ENCODE measurements at places on chromosomes 1 and 21.
A peak's percentile ranks its signal among the peaks of the same experiment; 100 is the strongest.

DNA sequence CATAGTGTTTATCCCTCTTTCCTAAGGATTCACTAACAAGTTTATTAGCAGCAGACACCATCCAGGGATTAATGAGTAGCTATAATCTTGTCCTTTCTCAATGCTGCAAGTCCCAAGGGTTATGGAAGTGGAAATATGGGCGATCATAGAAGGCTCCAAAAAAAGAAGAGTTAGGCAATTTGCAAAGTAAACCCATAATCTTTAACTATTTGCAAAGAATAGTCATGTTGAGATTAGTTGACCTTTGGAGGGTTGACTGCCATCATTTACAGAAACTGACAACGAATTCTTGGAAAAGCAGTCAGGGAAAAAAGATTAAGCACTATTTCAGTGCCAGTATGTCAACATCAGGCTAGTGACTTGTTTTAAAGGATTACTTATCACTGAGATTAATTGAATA, 169.9 kb downstream of the KCNT2 start:
- DNase-seq, result peak; percentile 41

DNA sequence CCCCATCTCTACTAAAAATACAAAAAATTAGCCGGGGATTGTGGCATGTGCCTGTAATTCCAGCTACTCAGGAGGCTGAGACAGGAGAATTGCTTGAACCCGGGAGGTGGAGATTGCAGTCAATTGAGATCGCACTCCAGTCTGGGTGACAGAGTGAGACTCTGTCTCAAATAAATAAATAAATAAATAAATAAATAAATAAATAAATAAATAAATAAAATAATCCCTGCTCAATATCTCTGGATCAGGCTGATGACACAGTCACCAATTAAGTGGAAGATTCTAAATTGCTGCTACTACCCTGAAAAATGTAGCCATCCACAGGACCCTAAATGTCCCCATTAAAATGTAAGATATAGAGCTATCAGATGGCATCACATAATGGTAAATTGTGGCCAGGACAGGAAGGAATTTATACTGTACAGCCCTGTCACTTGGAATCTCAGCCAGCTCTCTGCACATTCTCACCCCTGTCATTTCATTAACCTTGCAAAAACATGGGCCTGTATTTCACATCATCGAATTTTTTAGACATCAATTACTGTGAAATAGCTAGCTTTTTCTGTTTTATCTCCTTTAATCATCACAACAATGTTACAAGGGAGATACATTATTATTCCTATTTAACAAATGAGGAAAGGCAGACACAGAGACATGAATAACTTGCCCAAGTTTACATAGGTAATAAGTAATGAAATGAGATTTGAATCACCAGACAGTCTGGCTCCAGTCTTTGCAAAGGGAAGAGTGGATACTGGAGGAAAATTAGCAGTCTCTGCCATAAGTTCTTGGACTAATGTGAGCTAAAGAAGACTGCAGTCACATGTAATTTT, 56.7 kb upstream of the NTPCR start:
- DNase-seq, result no peak

- no peak for DNase-seq
Measured at GRCh38 chr1:91650764-91651163, 150.1 kb downstream of the CDC7 start.

DNA sequence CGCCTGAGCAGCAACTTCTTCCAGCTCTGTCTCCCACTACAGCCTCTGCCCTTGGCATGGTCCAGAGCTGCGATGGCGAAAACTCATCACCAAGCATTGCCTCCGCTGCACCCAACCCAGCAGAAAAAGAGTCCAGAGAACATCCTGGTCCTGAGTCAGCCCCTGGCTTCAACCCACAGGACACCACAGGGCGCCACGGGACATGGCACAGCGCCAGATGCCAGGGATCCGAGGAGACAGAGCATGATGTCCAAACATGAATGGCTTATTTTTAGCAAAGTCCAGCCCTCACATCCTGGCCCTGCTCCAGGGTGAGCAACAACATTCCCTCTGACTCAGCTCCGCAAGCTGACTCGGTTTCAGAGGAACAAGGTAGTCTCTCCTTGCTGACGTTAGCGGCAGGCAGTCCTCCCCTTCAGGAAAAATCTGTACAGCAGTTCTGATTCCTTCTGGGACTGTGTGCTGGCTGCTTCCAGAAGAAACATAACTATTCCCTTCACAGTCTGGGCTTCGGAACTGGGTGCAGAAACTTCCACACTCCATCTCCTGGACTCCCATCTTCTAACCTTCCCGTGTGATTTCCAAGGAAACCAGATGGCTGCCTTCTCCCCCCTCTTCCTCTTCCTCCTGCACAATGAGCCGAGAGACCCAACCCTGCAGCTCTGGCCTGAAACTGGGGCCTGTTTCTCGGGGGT, 131.3 kb downstream of the TOMM20 start:
- no peak for DNase-seq

GRCh38 chr1:214404571-214405213, 123.7 kb downstream of the SMYD2 start:
- DNase-seq, result no peak

DNA sequence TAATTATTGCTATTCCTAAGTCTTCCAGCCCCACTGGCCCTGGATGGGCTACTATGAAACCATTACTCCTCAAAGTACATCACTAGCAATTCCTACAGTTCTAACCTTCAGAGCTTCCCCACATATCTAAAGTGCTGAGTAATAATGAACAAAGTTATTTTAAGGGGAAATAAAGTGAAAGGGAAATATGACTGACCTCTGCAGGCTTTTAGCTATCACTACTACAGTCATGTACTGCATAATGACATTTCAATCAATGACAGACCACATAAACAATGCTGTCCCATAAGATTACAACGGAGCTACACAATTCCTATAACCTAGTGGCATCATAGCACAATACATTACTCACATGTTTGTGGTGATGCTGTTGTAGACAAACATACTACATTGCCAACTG, 32.5 kb upstream of the ASPM start:
- DNase-seq, result no peak

- DNase-seq, result peak; percentile 81
Measured at GRCh38 chr1:198530953-198531352, 9.5 kb downstream of the ATP6V1G3 start.

All from D341Med (cell line).